Activated CD4-positive, alpha-beta T cell treated with anti-CD3 and anti-CD28 coated beads, Interleukin-2, amount 50 U/mL, for 1 hour (primary cell): ENCODE measurements at places on chromosomes 4 and X.

DNA sequence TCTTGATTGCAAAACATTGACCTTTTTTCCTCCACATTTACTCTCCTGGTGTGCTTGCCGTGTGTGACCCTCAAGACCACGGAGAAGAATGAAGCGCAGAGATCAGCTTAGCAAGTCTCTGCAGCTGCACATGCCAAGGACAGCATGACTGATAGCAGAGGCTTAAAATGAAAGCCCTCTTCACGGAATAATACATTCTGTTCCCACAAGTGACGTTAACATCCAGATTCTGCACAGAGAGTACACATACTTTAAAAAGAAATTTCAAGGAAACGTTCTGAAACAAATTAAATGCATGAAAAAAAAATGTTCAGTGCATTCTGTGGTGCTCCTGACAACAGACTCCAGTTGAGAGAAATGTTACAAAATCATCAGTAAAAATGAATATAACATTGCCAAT is 60.9 kb downstream of the SLC7A11 start:
- DNase-seq: no peak

GRCh38 chr4:153479101-153479500 is 12.9 kb downstream of the TMEM131L start:
- no peak for DNase-seq

DNA sequence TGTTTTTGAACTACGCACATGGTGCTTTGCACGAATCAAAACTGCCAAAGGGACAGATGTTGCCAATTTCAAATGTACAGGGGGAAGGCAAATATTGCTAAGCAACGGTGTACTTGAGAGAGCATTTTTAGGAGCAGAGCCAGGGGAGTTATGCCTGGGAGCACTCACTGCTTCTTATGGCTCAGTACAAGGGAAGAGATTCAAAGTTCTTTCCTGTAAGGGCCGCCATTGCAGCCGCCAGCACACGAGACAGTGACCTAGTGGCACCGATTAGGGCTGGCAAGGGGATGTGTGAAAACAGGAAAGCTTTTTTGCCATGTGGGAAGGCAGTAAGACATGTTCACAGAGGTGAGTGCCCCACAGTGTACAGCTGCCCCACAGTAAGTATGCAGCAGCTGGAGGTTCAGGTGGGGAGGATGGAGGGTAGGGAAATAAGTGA is 133.8 kb downstream of the AFF1 start:
- DNase-seq: no peak

DNA sequence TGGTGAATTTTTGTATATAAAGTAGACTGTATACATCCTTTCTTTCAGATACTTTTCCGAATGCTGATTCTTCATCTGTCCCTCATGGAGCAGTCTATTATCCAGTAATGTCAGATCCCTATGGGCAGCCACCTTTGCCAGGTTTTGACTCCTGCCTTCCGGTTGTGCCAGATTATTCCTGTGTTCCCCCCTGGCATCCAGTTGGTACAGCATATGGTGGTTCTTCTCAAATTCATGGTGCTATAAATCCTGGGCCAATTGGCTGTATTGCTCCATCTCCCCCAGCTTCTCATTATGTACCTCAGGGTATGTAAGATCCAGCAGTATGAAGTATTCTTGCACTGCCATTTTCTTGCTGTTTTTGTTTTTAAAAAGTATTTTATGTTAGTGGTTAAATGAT is 78.7 kb downstream of the ALG13 start:
- no peak for DNase-seq

DNA sequence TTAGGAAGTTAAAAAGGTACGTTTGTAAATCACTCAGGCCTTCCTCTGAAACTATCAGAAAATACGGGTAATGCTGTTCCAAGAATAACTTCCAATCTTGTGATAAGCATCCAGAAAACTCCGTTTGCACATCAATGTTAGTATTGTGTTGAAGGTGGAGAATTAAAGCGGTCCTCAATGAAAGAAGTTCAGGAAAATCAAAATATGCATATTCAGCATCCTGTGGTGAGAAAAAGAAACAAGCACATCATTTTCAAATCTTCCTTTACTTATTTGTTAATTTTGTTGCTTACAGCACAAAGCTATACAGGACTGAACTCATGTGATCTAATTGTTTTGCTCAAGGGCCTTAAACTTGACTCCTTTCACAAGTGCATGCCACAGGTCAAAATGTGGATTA is 18.5 kb downstream of the DDX60L start:
- DNase-seq: no peak

- no peak for DNase-seq
Measured at GRCh38 chr4:127574643-127575042, 58.1 kb upstream of the INTU start.

DNA sequence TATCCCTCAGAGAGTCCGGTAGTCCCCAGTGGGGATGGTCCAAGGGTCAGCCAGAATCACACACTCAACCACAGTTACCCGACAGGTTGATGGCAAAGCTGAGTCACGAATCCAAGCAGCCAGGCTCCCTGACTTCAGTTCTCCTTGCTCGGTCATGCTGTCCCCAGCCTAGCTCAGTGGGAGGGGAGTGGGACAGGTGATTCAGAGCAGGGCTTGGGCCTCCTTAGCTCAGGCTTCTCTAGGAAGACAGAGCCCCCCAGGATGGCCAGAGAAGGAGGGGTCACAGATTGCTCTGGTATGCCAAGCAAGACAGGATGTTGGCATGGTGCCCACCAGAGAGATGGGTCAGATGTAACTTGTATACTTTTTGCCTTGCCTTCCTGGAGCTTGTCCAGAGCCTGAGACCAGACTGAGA is 66.5 kb downstream of the EFNB1 start:
- no peak for DNase-seq

GRCh38 chr4:67204441-67204840 is 340.9 kb downstream of the CENPC start:
- DNase-seq: no peak

- no peak for DNase-seq
Measured at GRCh38 chrX:133639726-133640125, 224.4 kb upstream of the GPC4 start.

GRCh38 chr4:165931741-165932140 is 58.7 kb downstream of the TLL1 start:
- no peak for DNase-seq

GRCh38 chr4:108109997-108110416 is 58.7 kb downstream of the LEF1 start:
- no peak for DNase-seq

DNA sequence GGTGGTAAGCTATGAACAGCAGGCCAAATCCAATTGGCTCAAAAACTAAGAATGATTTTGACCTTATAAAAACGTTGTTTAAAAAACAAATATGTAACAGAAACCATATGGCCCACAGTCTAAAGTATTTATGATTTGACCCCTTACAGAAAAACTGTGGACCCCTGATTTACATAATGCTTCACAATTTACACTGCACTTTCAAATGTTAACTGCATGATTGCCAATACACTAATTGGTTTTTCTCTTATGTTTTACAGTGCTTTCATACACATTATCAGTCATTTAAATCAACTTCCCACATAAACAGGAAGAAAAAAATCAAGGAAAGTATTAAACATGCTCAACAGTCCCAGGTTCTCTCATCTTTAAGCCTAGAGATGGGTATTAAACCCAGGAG is 262.6 kb downstream of the CHIC1 start:
- DNase-seq: no peak

DNA sequence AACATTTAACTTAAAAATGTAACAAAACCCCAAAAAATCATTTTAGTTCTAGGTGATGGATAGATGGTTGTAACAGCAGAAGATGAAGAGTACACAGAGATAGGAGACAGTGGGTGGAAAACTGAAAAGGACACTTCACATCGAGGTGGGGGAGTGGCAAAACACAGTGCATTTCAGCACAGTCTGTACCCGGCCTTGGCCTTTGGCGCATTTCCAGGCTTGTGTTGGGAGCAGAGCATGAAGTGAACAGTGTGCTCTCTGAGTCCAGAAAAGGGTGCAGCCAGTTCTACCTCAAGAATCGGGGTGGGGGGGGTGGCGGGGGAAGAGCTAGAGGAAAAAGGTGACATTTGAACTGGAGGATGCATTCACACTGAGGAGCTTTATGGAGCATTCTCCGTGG is 4.3 kb downstream of the TSPYL2 start:
- no peak for DNase-seq

DNA sequence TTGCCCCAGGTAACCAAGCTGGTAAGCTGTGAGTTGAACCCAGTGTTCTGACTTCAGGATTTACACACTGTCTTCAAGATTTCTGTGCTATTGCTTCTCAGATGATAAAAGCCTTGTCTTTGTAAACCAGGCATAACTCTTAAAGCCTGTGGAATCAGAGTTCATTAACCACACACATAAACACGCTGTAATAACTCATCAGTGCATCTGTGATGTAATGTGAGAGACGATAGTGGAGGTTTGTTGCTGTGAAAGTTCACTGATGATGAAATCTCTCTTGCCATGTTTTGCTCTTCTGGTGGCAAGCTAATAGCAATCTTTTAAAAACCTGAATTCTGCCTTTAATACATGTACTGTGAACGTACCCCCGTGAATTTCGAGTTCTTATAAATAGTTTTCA is 41.5 kb downstream of the CLCN4 start:
- no peak for DNase-seq

- no peak for DNase-seq
Measured at GRCh38 chr4:150230561-150230960, 152.3 kb downstream of the DCLK2 start.

GRCh38 chr4:176883681-176884418 is 91.1 kb upstream of the VEGFC start:
- DNase-seq: no peak
